ENCODE measurements at places on chromosomes 2 and 18.
A peak's percentile ranks its signal among the peaks of the same experiment; 100 is the strongest.

- DNase-seq = peak; percentile 71
Observed at GRCh38 chr2:241095594-241096290, 6.3 kb downstream of the MTERF4 start.

DNA sequence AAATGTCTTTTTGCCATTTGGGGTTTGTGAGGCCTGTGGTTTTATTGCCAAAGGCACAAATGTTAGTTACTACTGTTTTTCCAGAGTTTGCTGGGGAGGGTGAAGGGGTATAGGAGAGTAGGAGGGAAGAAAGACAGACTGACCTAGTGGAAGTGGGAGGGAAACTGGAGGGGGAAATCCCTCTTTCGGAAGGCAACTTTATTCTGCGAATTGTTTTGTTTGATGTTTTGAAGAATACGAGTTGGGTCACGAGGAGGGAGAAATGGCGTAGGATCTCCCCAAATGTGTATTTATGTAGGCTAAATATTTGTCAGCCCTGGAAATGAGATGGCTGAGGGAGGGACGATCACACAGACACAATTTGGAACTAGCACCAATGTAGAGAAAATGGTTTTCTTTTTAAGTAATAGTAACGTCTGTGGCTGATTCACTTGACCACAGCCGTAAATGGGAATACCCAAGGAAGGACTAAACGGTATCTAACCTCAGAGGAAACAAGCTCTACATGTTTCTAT lies 172.3 kb downstream of the ICOS start:
- peak; percentile 29 for DNase-seq

DNA sequence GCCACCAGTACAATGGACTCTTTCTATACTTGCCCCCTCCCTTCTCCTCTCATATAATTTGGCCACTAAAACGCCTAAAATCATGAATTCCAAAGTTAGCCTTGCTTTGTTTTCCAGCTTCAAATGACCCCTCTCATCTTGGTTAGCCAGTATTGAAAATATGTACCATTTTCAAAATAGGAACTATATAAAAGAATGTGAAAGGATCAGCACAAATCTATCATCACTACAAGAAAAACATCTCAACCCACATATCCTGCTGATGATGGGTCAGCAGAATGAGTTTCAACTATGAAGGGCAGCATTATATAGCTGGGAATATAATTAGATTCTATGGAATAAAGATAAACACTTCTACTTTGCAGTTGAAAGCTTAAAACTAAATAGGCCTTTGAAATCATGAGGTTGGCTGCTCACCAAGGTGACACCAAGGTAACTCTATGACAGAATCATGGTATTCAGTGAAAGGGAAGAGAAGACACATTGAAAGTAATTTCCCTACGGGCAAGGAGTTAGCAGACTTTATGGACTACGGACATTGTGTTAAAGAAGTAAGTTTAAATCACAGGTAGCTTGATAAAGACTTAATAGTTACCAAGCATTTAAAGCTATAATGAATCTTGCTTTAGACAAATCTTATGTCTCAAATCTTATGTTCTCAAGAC lies 873.0 kb downstream of the CPS1 start:
- no peak for DNase-seq

DNA sequence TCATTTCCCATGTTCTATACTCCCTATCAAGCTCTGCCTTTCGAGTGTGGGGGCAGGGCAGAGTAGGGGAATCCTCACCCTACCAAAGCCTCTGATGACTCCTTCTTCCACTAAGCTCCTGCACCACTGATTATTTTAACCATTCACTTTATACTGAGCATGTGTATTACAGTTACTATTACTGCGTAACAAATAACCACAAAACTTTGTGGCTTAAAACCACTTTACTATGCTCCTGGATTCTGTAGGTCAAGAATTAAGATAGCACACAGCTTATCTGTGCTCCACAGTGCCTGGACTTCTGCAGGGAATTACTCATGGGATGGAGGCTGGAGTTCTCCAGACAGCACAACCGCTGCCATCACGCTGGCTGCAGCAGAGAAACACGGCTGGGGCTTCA lies 117.4 kb upstream of the DNAJC10 start:
- DNase-seq = no peak

DNA sequence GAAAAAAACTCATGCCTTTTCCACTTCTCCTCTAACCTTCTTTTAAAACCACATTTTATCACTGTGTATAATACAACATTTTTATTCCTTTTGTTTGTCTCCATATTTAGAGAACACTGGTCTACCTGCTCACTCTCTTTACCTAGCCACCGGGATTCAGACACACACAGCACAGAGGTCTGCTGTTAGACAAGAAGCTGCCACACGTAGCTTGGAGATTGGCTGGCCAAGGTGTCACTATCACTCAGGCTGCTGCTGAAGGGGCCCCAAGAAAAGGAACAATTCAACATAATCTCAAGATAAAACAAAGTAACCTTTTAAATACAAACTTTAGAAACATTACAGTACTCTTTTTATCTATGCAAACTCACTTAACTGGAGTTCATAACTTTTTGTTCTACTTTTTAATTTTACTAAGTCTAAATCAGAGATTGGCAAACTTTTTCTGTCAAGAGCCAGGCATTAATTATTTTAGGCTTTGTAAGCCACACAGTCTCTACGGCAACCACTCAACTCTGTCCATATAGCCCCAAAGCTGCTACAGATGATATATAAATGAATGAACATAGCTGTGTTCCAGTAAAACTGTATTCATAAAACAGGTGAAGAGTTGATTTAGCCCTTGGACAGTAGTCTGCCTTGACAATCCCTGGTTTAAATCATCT lies 25.8 kb downstream of the FEZ2 start:
- DNase-seq = no peak

DNA sequence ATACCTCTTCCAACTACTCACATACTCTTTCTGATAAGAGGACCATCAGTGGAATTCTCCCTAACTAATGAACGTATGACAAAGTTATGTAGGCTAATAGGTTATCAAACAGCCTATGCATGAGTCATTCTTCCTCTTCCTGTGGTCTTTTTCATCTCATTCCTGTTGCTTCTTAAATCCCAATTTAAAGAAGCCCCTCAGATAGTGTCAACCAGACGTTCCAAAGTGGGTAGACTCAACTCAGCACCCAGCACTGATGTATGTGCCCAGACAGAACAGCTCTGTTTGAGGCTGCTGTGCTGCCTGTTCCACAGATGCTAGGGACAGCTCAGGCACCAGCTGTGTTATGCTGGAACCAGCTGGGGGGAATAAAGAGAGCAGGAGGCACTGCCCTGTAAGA lies 52.6 kb downstream of the CXCR4 start:
- peak; percentile 35 for DNase-seq

DNA sequence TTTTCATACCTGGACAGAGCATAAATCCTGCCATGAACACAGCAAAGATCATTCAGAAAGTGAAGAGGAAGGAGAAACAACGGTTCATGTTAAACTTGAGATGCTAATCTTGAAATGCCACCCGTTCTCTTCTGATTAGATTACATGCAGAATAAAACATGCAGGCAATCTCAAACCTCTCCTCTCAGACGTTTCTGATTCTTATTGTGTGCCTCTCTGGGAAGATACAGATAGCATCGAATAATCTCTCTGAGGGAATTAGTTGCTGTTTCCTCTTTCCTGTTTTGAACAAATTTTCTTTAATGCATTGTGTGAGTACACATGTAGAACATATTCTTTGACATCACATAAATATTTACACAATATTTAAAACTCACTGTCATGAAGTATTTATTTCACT lies 313.4 kb downstream of the PRKCE start:
- DNase-seq = no peak

- no peak for DNase-seq
Observed at GRCh38 chr2:15300624-15301573, 260.2 kb downstream of the NBAS start.

DNA sequence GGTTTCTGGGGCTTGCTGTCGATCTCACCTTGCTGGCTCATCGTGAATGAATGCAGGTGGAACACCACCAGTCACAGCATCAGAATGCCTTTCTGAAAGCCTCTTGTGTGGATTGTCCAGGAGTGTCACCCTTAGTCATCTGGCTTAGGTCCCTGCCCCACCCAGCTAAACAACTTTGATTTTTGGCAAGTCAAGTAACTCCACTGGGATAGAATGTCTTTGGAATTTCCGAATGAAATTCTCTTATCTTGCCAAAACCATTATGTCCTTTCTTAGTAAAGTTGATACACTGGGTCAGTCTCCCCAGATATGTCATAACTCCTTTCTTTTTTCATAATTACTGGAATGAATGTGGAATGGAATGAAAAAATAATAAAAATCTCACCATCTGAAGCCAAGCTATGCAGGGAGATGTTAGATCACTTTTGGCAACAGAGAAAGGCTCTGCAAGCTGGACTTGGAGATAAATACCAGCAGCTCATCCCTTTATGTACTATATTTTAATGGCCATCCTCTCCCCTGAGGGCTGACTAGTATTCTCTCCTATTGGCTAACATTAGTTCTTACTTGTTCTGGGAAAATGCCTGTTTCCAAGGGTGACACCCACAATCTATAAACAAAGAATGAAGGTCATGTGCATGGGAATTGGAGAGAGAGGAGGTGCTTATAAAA lies 35.4 kb downstream of the INSIG2 start:
- no peak for DNase-seq

DNA sequence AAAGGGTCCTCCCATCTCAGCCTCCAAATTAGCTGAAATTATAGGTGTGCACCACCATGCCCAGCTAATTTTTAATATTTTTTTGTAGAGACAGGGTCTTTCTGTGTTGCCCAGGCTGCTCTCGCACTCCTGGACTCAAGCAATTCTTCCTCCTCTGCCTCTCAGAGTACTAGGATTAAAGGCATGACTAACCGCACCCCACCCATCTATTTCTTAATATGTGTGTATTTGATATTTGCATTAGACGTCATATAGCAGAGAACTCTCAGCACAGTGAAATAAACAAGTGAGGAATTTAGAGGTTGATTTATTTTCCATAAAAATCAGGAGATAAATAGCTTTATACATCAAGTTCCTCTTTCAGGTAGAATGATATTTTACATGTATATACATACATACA lies 213.5 kb downstream of the FSIP2 start:
- DNase-seq = no peak

- DNase-seq = no peak
Observed at GRCh38 chr2:7835693-7836680, 845.9 kb upstream of the ID2 start.

GRCh38 chr2:195488567-195488966 lies 168.5 kb upstream of the SLC39A10 start:
- DNase-seq = no peak

DNA sequence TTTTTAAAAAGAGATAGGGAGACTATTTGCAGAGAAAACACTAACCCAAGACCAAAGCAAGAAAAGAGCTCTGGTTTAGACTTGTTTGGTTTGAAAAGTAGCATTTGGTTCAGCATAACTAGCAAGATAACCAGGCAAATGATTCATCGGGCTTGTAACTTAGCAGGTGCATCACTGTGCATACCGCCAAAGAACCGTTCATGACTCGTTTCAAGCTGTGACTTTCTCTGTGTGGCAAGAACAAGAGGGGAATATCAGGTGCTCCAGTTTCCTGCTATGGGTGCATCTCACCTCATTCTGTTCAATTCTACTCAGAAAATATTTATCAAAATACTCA lies 244.9 kb downstream of the ETAA1 start:
- no peak for DNase-seq
